ENCODE measurements at places on chromosomes 6 and 20.

- DNase-seq = no peak
Observed at GRCh38 chr20:57570145-57570850, 9.4 kb downstream of the PCK1 start.

DNA sequence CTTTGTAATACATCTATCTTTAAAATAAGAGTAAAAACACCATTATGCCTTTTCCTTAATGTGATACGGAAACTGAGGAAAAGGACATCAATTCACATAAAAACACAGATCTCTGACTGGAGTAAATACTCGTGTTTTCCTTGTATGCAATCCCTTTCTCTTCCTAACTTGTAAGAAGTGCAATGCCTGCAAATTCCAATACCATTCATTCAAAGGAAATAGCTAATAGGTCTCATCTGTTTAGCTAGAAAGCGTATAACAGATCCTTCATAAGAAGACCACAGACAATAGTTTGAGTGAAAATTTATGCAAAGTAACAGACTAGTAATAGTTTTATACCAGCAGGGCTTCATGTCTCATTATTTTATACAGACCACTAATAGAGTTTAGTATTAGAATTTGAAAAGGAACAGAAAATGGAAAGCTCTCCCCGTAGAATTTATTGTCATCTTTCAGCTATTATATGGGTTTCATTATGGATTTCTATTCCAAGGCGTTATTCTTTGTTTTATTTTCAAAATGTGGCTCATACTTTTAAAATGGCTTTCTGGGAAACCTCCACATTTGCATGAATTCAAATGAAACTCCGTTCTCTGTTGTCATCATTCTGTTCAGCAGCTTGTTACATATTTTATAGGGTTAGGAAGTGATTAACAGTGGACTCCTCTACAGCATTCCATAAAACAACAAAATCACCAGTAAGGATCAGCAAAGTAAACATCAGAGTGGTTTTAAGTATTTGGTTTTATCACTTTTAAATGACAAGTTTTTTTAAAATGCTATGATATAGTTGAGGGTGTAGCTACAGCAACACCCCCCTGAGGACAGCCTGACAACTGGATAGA, 186.7 kb downstream of the BTBD9 start:
- no peak for DNase-seq

- DNase-seq = no peak
Observed at GRCh38 chr20:5945963-5946362, 4.4 kb downstream of the TRMT6 start.

DNA sequence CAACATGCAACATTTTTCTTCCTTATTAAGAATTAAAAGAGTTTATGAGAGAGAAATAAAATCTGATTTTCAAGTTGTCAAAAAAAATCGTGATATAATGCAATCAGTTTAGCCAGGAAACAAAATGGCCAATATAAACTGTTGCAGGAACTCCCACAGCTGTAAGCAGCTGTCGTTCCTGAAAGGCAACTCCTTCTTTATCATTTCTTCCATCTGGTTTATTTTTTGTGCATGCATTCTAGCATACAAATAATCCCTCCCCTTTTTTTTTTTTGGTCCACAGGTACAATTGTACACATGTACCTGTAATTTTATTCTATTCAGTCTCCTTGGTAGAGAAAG, 19.7 kb downstream of the TRAF3IP2 start:
- no peak for DNase-seq

GRCh38 chr6:90448836-90449235, 138.0 kb downstream of the MAP3K7 start:
- no peak for DNase-seq

DNA sequence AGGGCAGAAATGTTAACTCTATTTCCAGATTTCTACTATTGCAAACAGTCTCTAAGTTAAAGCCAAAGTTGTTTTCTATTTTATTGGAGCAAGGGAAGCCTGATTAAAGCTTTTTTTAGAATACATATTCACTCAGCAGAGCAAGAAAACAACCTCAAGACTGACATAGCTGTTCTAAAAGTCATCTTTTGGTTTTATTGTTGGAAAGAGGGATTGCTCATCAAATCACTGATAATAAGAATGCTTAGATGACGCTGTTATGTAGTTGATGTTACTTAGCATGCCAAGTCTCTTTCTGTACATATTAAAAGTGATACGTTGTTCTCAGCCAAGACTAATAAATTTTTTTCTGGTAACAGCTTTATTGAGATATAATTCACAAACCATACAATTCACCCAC, 172.6 kb upstream of the LAMA2 start:
- no peak for DNase-seq

- no peak for DNase-seq
Observed at GRCh38 chr20:36607586-36608387, 2.2 kb downstream of the RAB5IF start.

DNA sequence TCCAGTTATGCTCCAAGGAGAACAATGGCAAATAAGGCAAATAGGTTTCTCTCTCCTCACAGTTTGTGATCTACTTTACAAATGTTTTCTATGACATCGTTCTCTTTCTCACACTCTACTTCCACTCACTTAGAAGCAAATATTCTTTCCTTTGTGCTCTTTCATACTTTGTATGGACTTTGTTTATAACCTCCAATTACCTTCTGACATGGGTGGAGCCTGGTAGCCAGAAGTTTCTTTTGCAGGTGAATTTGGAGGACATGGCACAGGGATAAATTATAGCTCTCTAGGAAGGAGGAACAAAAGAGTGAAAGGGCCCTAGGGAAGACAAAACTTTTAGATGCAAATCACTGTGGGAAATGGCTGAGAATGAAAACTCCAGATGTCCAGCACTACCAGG, 69.3 kb downstream of the OPN5 start:
- DNase-seq = no peak
